ENCODE measurements at places on chromosomes 5 and 9. TPM values are rescaled to one million over a fixed set of nuclear protein-coding genes. Genes with fewer than 3 reads are reported as not detected.

GABRP gene
- total RNA-seq, result not detected

PRRX2 gene
- total RNA-seq, result not detected

CDC25C gene
- not detected for total RNA-seq

C1QTNF3 gene
- total RNA-seq, result 7.0 TPM

GPR150 gene
- total RNA-seq, result 2.4 TPM

F2RL1 gene
- total RNA-seq, result 5.5 TPM

LMX1B gene
- total RNA-seq, result not detected

OBP2B gene
- not detected for total RNA-seq

TLR4 gene
- 0.83 TPM for total RNA-seq

MYOZ3 gene
- not detected for total RNA-seq

GALNT12 gene
- total RNA-seq, result 11.1 TPM

DHFR gene
- 19.2 TPM for total RNA-seq

CD74 gene
- 178 TPM for total RNA-seq

SLC25A2 gene
- 0.91 TPM for total RNA-seq

CFAP90 gene
- not detected for total RNA-seq

BTNL8 gene
- not detected for total RNA-seq

GPX8 gene
- total RNA-seq, result not detected

RPL37 gene
- 2,406 TPM for total RNA-seq

DCAF10 gene
- 20.3 TPM for total RNA-seq

CAMK2A gene
- not detected for total RNA-seq

CAMK4 gene
- 257 TPM for total RNA-seq

BAAT gene
- 0.15 TPM for total RNA-seq

CEL gene
- 1.6 TPM for total RNA-seq

FAM221B gene
- not detected for total RNA-seq

ANGPTL2 gene
- total RNA-seq, result not detected

SPDL1 gene
- 12.2 TPM for total RNA-seq

PCDHGA3 gene
- 0.17 TPM for total RNA-seq

SLC46A2 gene
- not detected for total RNA-seq

TEX48 gene
- not detected for total RNA-seq

PAPPA gene
- not detected for total RNA-seq

SLC28A3 gene
- total RNA-seq, result not detected

IL4 gene
- not detected for total RNA-seq

PRLR gene
- not detected for total RNA-seq

MSX2 gene
- 0.30 TPM for total RNA-seq

DNAH5 gene
- not detected for total RNA-seq

FBXW5 gene
- total RNA-seq, result 122 TPM

FBLL1 gene
- 0.20 TPM for total RNA-seq

ANKRD31 gene
- 0.86 TPM for total RNA-seq

BARHL1 gene
- total RNA-seq, result not detected

SOX30 gene
- 0.15 TPM for total RNA-seq

SH2D3C gene
- total RNA-seq, result 48.6 TPM

PKD2L2 gene
- not detected for total RNA-seq

OSTF1 gene
- 59.8 TPM for total RNA-seq

RNF183 gene
- not detected for total RNA-seq

RAB24 gene
- total RNA-seq, result 20.5 TPM

GPR151 gene
- total RNA-seq, result not detected

TMEM203 gene
- total RNA-seq, result 39.5 TPM

All from CD4-positive, alpha-beta memory T cell (primary cell).